ENCODE measurements at places on chromosomes 12 and 14.

DNA sequence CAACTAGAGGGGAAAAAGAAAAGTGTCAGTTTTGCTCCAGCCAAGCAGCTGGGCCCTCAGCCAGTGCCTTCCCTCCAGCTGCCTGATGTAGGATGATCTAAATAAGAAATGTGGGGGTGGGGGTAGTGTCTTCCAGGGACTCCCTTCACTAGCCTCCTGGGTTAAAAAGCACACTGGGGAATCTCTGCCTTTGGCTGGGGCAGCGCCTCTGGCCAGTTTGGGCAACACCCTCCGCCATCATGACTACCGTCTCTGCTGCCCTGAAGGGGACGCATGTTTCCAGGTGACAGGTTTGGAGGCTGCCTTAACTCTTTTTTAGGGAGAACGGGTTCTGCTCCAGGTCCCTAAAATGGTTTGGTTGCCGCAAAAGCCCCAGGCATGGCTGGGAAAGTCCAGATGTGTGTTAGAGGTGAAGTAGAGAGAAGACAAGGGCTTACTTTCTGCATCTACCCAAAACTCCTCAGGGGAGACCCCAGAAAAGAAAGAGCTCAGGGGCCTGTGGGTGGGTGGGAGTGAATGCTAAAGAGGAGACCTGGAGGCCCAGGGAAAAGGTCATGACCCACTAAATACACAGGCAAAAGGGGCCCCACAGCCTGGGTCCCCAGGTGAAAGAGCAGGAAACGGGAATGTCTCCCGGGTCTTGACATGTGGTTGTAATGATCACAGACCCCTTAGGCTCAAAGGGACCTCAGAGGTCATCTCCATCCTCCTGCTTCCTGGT, 132.8 kb upstream of the CCND2 start:
- no peak for DNase-seq

DNA sequence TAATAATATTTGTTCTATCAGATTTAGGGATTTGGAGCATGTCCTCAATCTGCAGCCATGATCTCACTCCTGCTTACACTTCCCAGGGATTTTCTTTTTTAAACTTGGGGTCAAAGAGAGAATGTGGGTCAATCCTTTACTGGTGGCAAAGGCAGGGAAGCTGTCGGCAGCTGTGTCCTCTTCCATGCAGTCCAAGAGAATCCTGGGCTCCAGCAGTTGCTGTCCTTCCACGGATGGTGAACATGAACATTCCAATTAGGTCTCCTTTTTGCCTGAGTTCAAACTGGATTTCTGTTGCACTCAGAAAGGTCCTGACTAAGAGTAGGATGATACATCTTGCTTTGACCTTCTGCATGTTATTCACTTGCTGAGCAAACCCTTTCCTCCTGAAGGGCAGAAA, 73.9 kb downstream of the ARL6IP4 start:
- no peak for DNase-seq

DNA sequence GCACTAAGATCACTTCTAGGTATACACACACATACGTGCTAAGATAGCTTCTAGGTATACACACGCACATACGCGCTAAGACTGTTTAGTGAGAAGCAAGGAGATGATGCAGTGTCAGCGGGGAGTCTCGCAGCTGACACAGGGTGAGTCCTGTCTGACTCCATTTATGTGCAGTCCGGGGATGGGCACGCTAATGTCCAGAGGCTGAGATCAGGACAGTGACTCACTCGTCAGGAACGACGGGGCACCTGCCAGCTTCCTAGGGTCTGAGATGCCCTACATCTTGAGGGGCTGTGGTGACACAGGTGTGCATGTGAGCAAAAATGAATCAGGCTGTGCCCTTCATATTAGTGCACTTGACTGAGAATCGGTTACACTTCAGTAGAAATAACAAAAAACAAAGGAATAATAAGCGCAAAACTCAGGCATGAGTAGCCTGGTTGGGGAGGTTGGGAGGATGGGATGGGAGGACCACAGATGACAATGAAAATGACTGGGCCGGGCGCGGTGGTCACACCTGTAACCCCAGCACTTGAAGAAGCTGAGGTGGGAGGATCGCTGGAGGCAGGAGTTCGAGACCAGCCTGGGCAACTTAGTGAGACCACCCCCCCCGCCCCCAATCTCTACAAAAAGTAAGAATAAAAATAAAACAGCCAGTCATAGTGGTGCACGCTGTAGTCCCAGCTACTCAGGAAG, 29.1 kb upstream of the ULK1 start:
- no peak for DNase-seq

- DNase-seq, result no peak
Measured at GRCh38 chr14:53696217-53696965, 260.2 kb downstream of the BMP4 start.

- no peak for DNase-seq
Measured at GRCh38 chr12:127886827-127887226, 380.1 kb upstream of the TMEM132C start.

DNA sequence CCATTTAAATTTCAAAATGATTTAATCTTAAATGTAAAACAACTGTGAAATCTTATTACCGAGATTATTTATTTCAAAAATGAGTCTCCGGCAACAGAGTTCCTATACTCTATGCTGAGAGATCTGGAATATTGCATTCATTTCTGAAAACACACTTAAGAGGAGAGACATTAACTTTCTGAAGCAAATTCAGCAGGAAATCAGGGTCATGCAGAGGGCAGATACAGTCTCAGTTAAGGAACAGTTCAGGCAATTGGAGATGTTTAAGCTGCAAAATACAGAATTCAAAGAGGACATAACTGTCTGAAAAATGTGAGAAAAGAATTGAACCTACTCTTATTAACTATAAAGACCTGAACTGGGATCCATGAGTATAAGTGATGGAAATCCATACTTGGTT, 320.7 kb downstream of the PAWR start:
- no peak for DNase-seq

GRCh38 chr14:68164711-68165113, 345.1 kb downstream of the RAD51B start:
- no peak for DNase-seq

DNA sequence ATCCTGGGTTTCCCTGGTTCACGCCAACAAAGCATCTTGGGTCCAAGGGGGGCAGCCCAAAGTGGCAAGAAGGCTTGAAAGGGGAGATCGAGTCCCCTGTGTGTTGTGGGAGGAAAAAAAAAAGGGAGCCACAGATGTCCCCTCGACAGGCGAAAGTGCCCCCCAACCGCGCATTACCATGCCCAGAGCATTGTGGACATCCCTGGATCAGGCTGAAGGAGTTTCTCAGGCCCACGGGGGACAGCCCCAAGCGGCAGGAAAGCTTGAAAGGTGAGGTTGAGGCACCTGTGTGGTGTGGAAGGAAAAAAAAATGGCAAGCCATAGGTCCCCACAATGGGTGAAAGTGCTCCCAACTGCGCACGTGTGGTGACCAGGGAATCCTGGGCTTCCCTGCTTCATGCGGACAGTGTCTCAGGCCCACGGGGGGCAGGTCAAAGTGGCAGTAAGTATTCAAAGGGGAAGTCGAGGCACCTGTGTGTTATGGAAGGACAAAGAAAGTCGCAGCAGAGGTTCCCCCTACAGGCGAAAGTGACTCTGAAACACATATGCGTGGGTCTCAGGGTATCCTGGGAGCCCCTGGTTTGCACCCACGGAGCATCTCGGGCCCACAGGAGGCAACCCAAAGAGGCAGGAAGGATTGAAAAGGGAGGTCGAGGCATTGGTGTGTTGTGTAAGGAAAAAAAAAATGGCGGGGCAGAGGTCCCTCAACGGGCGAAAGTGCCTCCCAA, 580.1 kb downstream of the ALG10 start:
- DNase-seq, result no peak

DNA sequence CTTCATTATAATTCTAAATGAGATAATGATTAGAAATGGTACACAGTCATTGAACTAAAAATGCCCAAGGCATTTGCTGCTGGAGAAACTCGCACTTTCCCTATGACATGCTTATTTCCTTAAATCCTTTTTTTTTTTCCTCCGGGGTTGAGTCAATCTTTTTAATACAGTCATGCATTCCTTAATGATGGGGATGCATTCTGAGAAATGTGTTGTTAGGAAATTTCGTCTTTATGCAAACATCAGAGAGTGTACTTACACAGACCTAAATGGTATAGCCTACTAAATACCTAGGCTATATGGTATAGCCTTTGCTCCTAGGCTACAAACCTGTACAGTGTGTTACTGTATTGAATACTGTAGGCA, 29.8 kb upstream of the DACT1 start:
- DNase-seq, result peak; percentile 77

DNA sequence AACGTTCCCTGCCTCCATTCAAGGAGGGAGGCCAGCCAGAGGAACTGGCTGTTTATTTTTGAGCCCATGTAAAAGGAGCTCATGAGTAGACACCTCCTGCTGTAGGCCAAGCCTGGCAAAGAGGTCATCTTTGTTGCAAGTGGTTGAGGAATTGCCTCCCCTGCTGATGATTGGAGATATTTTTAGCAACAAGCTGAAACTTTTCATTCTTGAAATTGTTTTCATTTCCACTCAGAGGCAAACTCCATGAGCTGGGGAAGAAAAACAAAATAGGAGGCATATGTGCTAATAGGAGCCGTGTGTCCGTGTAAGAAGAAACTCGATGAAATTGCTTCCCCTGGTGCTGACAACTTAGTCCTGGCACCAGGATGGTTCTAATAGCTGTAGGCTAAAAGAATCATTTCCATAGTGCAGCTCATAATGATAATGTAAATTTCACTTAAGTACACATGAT, 440.1 kb upstream of the FAR2 start:
- peak; percentile 94 for DNase-seq

GRCh38 chr14:68282479-68283377, 463.1 kb downstream of the RAD51B start:
- no peak for DNase-seq

GRCh38 chr12:76856018-76856644, 22.7 kb downstream of the CSRP2 start:
- no peak for DNase-seq

GRCh38 chr12:109222062-109222461, 87.0 kb downstream of the FOXN4 start:
- DNase-seq, result no peak

DNA sequence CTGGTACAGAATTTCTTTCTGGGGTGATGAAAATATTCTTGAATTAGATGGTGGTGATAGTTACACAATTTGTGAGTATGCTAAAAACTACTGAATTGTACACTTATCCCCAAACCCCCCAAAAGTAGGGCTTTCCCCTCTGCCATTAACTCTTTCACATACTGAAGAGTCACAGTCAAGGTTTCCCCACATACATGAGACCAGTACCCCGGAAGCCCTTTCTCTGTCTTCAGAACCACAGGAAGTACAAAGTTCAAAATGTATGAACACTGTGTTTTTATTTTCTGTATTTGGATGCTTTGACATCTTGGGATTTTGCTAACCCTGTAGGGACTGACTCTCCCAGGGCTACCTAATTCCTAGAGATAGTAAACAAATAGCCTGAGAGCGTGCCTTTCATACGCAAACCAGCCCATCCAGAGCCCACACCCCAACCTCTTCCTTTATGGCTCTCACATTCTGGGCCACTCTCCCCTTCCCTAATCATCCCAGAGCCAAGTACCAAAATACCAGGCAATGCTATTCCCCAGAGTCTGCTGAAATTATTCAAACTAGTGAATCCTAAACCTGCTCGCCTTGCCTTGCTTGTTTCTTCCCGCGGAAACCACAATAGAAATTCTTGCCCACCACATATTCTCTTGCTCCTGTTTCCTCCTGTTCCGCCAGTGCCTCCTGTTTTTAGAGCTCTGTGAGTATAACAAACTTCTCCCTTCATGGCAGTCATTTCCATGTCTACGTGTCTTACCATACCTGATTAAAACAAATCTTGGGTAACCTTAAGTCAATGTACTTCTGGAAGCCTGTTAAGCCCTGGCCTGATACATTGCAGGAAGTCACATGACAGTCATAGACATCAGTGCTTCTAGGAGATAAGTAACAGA, 524.8 kb downstream of the FUT8 start:
- DNase-seq, result no peak

GRCh38 chr12:105201299-105201698, 34.7 kb downstream of the APPL2 start:
- DNase-seq, result no peak

GRCh38 chr12:44875417-44875953, 630 bp downstream of the NELL2 start:
- DNase-seq, result no peak

GRCh38 chr12:121514184-121514742, 66.6 kb downstream of the KDM2B start:
- no peak for DNase-seq

GRCh38 chr14:104462651-104463630, 116.6 kb upstream of the C14orf180 start:
- DNase-seq, result no peak

- DNase-seq, result no peak
Measured at GRCh38 chr14:105937253-105938054, 411.1 kb downstream of the TMEM121 start.

Measured in AG10803 (cell line).